ENCODE measurements at places on chromosomes 6 and 20. TPM values are rescaled to one million over a fixed set of nuclear protein-coding genes. Genes with fewer than 3 reads are reported as not detected.

- no peak for ATAC-seq
- H3K4me3 ChIP-seq: no peak overlapping the region
- peaks cover 12% of the 10 kb centered on the region for H3K4me1 ChIP-seq
- H3K27me3 ChIP-seq: peaks cover 18% of the 10 kb centered on the region
- no peaks in the 10 kb centered on the region for H3K36me3 ChIP-seq
Measured at GRCh38 chr6:43713643-43714310, 26.2 kb upstream of the MRPS18A start.

GRCh38 chr6:15384901-15385300 is 139.0 kb downstream of the JARID2 start:
- no peaks in the 10 kb centered on the region for H3K27me3 ChIP-seq
- H3K4me3 ChIP-seq: no peak overlapping the region
- peaks cover 55% of the 10 kb centered on the region for H3K36me3 ChIP-seq
- peak overlapping the region; percentile 1 for H3K27ac ChIP-seq
- no peak for ATAC-seq

The PLN gene
- total RNA-seq: 0.52 TPM

- no peak overlapping the region for H3K27ac ChIP-seq
- H3K4me3 ChIP-seq: no peak overlapping the region
- no peaks in the 10 kb centered on the region for H3K36me3 ChIP-seq
- H3K27me3 ChIP-seq: peaks cover 7% of the 10 kb centered on the region
- no peaks in the 10 kb centered on the region for H3K4me1 ChIP-seq
Measured at GRCh38 chr20:19048995-19049501, 163.4 kb upstream of the SLC24A3 start.

Measured in activated T-helper 17 cell treated with anti-CD3 and anti-CD28 coated beads, Interleukin-2, amount 50 U/mL, for 72 hours (primary cell).